T-helper 17 cell (primary cell): ENCODE measurements at places on chromosomes 13 and 19. TPM values are rescaled to one million over a fixed set of nuclear protein-coding genes. Genes with fewer than 3 reads are reported as not detected.

- no peaks in the 10 kb centered on the region for H3K36me3 ChIP-seq
- H3K4me1 ChIP-seq: no peaks in the 10 kb centered on the region
- no peak overlapping the region for H3K4me3 ChIP-seq
- DNase-seq: no peak
- peaks cover 24% of the 10 kb centered on the region for H3K27me3 ChIP-seq
Observed at GRCh38 chr13:42633495-42633894, 59.5 kb downstream of the TNFSF11 start.

- no peak for DNase-seq
- H3K4me3 ChIP-seq: no peak overlapping the region
- H3K27ac ChIP-seq: no peak overlapping the region
- peaks cover 4% of the 10 kb centered on the region for H3K36me3 ChIP-seq
Observed at GRCh38 chr19:4713384-4713951, 10.2 kb downstream of the DPP9 start.

Gene VRK3
- 79.3 TPM for total RNA-seq

Gene KLF1
- not detected for total RNA-seq

Gene ZNF625
- 1.4 TPM for total RNA-seq

Gene STARD13
- total RNA-seq: not detected
